Parietal lobe (tissue), 2 donors: ENCODE measurements at places on chromosomes 4 and X. TPM values are rescaled to one million over a fixed set of nuclear protein-coding genes. Genes with fewer than 3 reads are reported as not detected.

The RHOXF1 gene
- total RNA-seq = not detected

The YTHDC1 gene
- 128 TPM for total RNA-seq

The TMEM31 gene
- total RNA-seq = not detected

The GNL3L gene
- total RNA-seq = 32.9 TPM
